ENCODE measurements at places on chromosomes 16 and 17.

DNA sequence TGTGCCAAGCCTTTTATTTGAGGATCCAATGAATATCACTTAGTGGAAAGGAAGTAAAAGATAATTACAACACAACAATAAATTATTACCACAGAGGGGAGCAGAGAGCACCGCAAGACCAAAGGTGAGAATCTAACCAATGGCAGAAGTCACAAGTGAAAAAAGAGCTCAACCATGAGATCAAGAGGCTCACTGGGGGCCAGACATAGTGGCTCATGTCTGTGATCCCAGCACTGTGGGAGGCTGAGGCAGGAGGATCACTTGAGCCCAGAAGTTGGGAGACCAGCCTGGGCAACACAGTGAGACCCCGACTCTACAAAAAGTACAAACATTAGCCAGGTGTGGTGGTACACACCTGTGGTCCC, 17.7 kb downstream of the ANKRD11 start:
- no peak for DNase-seq

GRCh38 chr17:82327289-82327688, 6.3 kb downstream of the SECTM1 start:
- no peak for DNase-seq

DNA sequence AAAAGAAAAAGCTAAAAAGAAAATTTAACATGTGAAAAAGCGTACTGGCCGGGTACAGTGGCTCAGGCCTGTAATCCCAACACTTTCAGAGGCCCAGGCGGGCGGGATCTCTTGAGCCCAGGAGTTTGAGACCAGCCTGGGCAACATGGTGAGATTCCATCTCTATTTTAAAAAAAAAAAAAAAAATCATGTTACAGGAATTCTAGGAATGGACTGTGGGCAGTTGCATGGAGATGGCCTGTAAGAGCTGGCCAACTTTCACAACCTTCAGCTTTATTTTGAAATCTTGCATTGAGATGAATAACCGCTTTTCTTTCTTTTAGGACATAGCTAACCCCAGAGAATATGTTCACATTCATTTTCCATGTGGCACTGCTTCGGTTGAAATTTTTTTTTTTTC, 8.2 kb upstream of the CIAO3 start:
- DNase-seq = no peak

GRCh38 chr16:11481987-11482386, 104.7 kb downstream of the LITAF start:
- DNase-seq = no peak

- no peak for DNase-seq
Observed at GRCh38 chr16:66918803-66919568, at the start of gene CDH16. CDH16 (minus strand) TSS chr16:66918885; CDS start chr16:66918065, 820 bp downstream.
